ENCODE measurements at places on chromosomes 16 and 17.

GRCh38 chr17:4235372-4236279 lies 28.2 kb downstream of the ANKFY1 start:
- no peak for DNase-seq

GRCh38 chr16:24773771-24774427 lies 44.4 kb downstream of the TNRC6A start:
- no peak for DNase-seq

- no peak for DNase-seq
Measured at GRCh38 chr16:7512503-7512902, 179.9 kb downstream of the RBFOX1 start.

DNA sequence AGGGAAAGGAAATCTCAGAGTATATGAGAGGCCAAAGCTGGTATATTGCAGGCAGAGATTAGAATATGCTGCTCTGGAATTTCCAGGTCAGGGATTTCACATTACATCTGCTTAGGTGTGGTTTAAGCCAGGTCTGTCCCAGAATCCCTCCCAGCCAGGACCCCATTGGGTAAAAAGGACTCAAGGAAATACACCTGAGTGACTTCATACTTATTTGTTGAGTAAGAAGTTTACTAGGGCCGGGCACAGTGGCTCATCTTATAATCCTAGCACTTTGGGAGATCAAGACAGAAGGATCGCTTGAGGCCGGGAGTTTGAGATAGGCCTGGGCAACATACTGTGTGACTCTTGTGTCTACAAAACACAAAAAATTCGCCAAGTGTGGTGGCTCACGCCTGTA lies 7.2 kb downstream of the PIPOX start:
- DNase-seq: no peak

- DNase-seq: no peak
Measured at GRCh38 chr16:84874553-84874952, 54.8 kb downstream of the CRISPLD2 start.

GRCh38 chr16:8928467-8928957 lies 35.2 kb downstream of the USP7 start:
- DNase-seq: peak; percentile 26

DNA sequence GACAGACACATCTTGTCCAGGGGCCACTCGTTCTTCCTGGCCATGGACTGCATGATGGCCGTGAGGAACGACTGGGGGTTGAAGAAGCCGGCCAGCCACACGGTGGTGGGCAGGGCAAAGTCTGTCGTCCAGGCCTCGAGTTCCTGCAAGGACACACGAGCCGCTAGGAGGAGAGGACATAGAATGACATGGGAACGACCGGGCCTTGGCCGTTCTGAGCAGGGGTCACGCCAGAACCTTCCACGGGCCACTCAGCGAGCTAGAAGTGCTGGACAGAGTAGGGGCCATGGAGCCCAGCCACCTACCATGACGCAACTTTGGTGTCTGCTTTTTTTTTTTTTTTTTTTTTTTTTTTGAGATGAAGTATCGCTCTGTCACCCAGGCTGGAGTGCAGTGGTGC lies 47.0 kb downstream of the PGS1 start:
- DNase-seq: no peak

DNA sequence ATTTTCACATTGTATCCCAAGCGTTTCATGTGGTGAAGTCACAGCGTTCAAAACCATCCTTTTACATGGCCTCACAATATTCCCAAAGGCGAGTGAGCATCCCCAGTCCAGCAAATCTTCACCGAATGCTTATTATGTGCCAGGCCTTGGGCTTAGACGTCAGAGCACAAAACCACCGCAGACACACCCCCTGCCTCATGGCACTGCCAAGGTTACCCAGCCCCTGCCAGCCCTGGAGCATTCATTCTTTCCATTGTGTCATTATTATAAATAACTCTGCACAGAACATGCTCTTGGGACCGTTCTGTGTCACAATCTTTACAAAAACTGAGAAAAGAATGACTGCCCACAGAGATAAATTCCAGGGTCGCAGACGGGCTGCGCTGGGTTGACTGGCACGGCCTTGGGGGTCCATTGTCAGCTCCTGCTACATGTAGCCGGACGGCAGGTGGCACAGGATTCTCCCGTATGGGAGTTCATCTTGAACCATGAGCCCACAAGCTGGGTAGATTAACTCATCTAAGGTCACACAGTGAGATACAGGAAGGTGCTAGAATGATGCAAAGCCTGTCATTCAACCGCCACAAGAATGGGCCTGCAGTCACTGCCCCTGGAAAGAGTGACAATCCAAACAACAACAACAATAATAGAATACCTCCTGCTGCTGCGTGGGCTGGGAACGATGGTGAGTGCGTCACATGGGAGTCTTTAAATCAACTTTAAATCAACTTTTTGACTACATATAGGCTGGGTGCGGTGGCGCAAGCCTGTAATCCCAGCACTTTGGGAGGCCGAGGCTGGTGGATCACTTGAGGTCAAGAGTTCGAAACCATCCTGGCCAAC lies 4.5 kb upstream of the NECAB2 start:
- no peak for DNase-seq

DNA sequence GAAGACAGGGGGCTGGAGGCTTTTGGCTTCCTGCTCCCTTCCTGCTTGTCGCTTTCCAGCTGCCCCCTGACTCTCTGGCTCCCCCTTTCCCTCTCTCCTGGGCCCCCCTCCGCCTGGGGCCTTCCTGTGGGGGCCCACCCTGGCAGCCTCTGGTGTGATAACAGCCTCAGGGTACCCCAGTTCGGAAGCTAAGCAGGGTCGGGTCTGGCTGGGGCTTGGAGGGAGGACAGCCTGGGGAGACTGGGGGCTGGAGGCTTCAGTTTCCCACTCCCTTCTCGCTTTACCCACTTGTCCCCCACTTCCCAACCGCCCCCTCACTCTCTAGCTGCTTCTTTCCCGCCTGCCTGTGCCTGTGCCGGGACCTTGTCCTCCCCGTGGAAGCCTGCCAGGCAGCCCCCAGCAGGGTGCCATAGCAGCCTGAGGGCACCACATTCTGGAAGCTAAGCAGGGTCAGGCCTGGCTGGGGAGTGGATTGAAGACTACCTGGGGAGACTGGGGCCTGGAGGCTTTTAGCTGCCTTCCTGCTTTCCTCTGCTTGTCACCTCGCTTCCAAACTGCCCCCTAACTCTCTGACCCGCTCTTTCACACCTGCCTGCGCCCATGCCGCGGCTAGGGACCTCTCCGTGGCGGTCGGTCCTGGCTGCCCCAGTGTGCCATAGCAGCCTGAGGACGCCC lies 2275.5 kb downstream of the TP53TG3F start:
- no peak for DNase-seq

GRCh38 chr16:1526608-1527555 lies 6.6 kb upstream of the TMEM204 start:
- DNase-seq: no peak

- DNase-seq: no peak
Measured at GRCh38 chr17:37648555-37648954, 5.3 kb upstream of the DDX52 start.

GRCh38 chr16:23365602-23366240 lies 63.6 kb downstream of the SCNN1B start:
- DNase-seq: no peak

DNA sequence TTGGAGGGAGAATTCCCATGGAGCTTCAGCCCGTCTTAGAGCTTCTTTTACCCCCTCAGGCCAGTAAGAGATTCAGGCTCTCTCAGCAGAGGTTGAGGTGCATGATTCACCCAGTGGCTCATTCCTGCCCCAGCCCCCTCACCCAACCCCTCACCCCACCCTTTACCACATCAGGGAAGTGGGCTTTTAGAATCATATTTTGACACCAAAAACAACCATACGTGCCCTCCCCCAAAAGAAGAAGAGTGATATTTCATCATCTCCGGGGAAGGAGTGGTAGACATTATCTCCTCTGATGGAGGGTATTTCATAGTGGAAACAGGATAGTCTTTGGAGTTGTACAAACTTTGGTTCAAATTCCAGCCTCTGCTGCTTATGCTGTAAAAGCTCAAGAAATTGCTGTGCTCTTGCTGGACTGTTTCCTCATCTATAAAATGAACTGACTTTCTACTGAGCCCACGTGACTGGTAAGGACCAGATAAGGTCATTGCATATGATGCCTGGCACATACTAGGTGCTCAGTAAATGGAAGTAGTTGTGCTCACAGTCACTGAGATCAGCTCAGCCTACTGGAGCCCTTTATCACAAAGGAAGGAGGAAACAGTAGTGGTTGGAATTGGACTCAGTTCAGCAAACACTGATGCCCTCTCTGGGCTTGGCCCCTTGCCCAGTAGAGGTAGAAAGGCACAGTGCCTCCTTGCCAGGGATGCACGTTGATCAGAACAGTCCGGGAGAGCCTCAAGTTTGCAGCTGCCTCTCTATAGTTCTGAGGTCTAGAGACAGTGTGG lies 18.3 kb upstream of the CCL5 start:
- DNase-seq: peak; percentile 32

- no peak for DNase-seq
Measured at GRCh38 chr16:4351880-4352279, 759 bp upstream of the PAM16 start.

DNA sequence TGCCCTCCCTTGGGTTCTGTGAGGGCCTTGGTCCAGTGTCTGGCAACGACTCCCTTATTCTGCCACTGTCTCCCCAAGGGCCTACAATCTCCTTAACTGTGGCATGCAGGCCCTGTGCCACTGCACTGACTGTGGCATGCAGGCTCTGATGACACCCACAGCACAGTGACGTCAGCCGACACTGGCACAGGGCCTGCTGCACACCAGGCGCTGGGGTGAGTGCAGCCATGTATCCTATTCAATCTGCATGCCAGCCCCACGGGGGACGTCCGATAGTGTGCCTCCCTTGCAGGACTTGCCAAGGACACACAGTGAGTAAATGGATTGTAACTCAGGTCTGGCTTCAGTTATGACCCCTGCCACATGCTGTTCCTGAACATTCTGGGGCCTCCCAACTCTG lies 39.8 kb upstream of the RASD1 start:
- no peak for DNase-seq

DNA sequence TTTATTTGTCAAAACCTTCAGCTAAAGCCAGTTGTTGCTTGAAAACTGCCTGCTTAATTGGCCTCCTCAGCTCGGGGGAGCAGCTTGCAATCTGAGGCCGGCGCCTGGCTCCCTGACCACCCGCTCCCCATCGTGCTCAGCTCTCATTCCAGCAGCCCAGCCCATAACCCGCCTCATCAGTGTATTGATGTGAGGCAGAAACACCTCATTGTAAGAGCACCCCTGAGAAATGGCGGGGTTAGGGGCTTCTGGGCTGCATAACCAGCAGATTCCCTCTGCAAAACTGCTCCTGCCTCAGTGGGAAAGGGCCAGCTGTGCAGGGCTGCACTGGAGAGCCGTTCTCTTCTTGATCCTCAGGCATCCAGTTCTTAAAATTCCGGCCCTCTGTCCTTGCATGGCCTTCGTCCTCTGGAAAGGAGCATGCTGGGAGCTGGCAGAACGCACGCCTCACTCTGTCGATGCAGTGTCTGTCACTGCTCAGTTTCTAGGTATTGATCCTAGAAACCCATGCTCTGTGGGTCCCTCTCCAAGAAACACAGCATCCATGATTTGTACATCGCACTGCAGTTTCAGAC lies 113.8 kb upstream of the CHMP6 start:
- DNase-seq: no peak

GRCh38 chr16:47634727-47635126 lies 173.6 kb downstream of the PHKB start:
- DNase-seq: no peak

GRCh38 chr16:88320947-88321634 lies 61.7 kb upstream of the ZNF469 start:
- DNase-seq: no peak

- DNase-seq: no peak
Measured at GRCh38 chr17:6102615-6103014, 32.4 kb downstream of the WSCD1 start.

GRCh38 chr17:33653399-33653788 lies 360.3 kb upstream of the ASIC2 start:
- no peak for DNase-seq

GRCh38 chr16:13733561-13733960 lies 186.4 kb upstream of the ERCC4 start:
- DNase-seq: no peak

DNA sequence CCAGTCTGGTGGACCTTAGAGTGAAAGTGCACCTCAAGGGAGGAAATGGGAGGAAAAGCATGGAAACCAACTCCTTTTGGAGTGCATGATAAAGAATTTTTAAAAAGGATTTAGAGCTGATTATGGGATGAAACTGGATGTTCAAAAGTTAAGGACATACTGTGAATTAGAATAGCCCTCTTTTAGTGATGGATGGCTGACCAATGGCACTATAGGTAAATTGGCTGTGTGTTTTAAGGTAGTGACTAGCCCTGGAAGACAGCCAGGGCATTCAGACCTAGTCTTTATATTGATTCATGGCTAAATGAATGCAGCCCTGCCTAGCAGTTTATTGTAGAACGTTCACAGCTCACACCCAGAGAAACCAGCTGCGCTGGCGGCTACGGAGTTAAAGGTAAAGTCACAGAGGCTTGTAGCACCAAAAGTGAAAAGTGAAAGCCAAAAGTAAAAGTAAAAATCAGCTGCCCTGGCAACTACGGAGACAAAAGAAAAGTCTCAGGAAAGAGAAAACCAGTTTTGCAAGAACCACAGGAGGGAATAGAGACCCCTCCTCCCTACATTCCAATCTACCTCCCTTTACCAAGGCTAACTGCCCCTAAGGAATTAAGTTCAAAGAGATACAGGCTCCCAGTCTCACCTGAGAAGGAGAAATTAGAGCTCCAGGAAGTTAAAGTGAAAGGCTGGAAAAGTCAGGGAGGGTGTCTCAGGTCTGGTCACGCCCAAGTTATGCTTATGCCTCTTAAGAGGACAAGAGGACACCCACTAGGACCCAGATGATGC lies 21.8 kb downstream of the ACSM1 start:
- peak; percentile 17 for DNase-seq

DNA sequence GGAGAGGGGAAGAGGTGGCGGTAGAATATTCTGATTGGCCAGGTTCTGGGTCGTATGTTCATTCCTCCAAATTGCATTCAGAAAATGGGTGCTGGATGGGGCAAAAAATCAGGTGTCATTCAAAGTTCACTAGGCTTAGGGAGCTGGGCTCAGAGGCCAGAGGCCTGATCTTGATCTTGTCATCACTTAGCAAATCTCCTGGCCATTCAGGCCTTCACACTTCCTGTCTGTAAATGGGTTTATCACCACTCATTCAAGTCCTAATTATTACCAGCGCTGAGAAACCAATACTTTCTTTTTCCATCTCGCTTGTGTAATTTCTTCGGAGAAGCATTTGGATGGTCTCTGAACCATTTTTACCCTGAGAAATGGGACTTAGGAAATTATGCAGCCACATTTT lies 50.8 kb downstream of the BMERB1 start:
- no peak for DNase-seq

- DNase-seq: no peak
Measured at GRCh38 chr16:28998837-28999236, 14.0 kb downstream of the LAT start.

DNA sequence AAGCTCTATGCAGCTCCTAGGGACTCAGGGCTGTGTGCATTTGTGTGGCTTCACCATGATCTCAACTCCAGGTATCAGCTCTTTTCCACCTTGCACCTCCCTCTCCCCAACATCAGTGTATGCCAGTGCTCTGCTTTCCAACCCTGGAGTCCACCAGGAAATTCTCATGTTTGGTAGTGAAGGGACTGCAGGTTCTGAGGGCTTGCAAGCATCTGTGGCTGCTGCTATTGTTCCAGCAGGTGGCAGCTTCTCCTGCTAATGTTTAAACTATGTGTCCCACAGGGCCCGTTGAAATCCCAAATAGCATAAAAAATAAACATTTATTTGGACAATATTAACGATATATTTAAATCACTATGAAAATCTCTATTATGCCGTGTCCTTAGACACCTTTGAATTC lies 82.0 kb downstream of the RGS9 start:
- no peak for DNase-seq
